Esophagus squamous epithelium (tissue), 5 donors: ENCODE measurements at places on chromosomes 7 and 10.

DNA sequence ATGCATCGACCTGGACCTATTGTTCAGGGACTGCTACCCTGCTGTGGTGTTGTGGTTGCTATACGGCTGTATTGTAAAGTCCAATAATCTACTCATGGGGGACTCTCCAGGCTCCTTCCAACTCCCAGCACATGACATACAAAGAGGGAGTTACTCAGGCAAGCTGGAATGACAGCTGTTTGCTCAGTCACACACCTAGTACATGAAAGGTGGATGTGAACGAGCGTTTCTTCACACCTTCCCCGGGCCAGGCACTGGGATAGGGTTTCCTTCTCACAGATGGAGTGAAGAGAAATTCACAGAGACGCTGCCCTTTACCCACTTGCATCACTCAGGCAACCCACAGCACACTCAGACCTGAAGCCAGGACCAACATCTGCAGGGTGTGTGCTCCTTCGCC is 215.7 kb downstream of the TNS3 start:
- DNase-seq: no peak

DNA sequence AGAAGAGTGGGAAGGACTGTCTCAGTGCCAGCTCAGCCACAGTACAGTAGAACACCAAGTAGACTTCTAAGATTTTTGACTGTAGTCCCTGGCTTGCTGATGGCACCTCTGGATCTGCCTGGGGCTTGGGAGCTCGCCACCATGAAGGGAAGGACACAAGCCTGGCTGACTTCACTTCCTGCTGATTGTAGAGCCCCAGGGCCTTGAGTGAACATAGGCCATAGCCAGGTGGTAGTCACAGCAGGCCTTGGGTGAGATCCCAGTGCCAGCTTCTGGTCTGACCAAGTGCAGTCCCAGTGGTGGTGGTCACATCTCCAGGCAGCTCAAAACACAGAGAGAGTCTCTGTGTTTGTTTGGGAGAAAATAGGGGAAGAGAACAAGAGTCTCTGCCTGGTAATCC is 57.6 kb upstream of the HBP1 start:
- DNase-seq: no peak

DNA sequence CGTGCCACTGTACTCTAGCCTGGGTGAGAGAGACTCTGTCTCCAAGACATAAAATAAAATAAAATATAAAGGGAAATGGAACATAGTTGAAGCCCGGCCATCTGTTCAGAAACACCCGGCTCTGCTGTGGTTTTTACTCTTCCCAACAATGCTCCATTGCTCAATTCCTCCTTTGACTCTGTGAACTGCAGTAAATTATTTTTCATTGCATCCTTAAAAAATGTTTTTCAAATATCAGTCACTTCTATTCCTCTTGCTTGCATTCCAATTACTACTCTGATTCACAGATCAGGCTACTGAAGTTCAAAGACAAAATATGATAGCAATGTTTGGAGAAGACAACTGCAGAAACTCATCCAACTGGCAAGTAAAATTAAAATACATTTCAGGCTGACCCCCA is 983.0 kb downstream of the SORCS1 start:
- DNase-seq: no peak

GRCh38 chr7:22487978-22488642 is 11.9 kb downstream of the STEAP1B start:
- DNase-seq: no peak

- no peak for DNase-seq
These were observed 771 bp downstream of the PHYHIPL start for GRCh38 chr10:59177031-59177797.

DNA sequence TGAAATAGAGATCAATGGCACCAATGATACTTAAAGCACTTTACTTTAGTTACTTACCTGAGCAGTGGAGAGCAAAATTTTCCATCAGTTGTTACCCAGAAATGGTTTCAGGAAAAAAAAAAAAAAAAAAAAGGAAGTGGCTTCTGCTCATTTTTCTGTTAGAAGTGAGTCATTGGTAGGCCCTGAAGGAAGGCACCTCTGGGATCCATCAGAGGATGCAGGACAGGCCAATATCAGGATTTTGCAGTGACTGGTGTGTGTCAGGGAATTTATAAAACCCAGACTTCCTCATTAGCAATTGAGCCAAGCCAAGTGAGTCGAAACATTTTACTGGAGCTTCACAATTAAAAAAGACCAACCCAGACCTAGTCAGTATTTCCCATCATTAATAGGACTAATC is 2.3 kb upstream of the SMIM30 start:
- no peak for DNase-seq

GRCh38 chr7:5420067-5420880 is 3.4 kb downstream of the TNRC18 start:
- DNase-seq: no peak

GRCh38 chr10:70324339-70324861 is 40.6 kb upstream of the NPFFR1 start:
- DNase-seq: no peak

DNA sequence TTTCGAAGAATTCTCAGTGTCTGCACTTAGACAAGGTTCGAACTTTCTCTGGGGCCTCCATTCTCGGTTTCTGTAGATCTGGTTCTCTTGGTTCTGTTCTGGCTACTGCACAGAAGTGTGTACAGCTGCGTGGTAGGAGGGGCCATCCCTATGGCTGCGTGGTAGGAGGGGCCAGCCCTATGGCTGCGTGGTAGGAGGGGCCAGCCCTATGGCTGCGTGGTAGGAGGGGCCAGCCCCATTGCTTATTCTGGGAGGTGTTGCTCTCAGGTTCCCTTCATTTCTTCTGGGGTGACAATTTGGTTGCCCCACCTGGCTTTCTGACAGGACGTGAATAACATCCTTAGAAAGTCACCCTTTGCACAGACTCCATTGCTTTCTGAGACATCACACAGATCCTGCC is 65.2 kb upstream of the CHST15 start:
- no peak for DNase-seq

DNA sequence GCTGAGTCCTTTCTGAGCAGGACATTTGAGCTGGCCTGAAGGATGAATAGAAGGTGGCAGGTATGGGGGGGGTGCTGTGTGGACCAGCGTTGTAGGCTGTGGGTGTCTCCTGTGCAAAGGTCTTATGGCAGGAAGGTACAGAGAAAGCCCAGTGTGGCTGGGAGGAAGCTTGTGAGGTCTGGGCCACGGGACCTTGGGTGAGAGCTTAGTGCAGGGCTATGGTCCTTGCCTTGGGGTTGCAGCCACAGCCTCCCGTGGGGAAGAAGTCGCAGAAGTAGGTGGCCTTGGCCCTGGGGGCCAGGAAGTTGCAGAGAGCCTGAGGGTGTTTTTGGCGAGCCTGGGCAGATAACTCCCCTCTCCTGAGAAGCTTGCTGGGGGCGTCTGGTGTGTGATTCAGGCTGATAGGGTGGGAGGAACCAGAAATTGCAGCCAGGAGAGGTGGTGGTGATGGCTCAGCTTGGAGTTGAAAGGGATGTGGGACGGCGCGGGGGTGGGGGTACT is 172.0 kb upstream of the TNRC18 start:
- DNase-seq: no peak

DNA sequence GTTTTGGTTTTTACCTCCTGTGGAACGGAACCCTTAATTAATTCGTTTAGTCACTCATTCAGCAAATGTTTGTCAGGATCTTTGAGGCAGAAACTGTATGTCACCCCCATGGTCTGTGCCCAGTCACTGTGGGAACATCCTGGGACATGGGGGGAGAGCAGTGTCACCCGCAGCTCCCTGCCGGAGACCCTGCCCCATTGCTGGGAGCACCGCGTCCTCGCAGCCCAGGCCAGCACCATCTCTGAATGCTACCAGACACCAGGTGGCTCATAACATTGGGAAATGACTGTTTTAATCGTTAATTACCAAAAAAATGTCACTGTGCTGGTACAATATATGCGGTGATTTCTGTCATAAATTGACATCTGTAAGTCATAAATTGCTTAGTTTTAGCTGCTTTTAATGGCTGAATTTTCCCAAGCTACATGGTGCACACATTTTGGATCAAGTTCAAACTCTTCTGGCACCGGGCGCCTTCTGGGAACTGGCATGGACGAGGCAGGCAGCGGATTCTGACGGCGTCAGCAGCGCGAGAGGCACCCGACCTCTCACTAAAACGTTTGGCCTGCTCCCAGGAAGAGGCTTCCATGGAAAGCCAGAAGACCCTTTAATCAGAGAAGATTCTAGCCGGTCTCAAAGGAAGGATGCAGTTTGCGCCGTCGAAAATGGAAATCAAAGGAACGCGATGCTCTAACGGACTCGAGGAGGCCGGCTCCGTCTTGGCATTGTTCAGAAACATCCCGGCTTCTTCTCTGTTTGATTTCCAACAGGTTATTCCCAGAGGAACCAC is 184.2 kb downstream of the ADARB2 start:
- no peak for DNase-seq

GRCh38 chr7:47150497-47151260 is 431.2 kb downstream of the TNS3 start:
- no peak for DNase-seq

DNA sequence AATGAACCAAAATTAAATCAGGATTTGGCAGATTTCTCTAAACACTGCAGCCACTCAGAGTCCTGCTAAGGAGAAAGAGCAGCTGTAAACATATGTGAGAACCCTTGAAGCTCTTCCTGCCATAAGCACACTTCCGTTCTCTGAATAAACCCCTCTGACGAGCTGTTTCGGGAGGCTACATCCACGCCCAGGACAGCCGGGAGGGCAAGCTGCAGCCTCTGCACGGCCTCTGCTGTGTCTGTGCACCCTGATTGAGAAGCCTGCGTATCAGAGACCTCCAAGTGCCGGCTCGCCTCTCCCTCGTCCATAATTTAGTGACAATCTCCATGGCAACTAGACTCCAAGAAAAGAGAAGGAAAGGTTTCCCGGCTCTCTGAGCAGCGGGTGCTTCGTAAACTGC is 114.4 kb downstream of the PTPRN2 start:
- DNase-seq: no peak

DNA sequence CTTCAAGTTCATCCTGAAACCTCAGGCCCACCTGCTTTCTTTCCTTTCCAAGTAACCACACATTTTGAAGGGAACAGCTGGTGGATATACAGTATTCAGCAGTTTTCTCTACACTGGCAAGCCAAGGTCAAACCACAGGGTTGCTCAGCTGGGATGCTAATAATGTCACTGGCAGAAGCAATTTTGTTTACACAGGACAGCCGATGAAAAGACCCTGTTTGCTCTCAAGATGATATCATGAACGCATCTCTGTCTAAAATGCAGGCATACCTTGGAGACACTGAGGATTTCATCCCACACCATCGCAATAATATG is 186.2 kb downstream of the USP6NL start:
- DNase-seq: no peak

- DNase-seq: no peak
These were observed 74.5 kb downstream of the OAT start for GRCh38 chr10:124344266-124344590.

GRCh38 chr7:50265968-50266634 is 38.4 kb upstream of the IKZF1 start:
- DNase-seq: no peak

GRCh38 chr7:13627455-13627854 is 362.0 kb downstream of the ETV1 start:
- DNase-seq: no peak

GRCh38 chr7:43721193-43721806 is 8.0 kb downstream of the COA1 start:
- DNase-seq: no peak

GRCh38 chr10:89373916-89374711 is 3.7 kb upstream of the IFIT1B start:
- DNase-seq: peak; percentile 22

GRCh38 chr10:87603769-87604168 is 55.9 kb upstream of the PAPSS2 start:
- no peak for DNase-seq

DNA sequence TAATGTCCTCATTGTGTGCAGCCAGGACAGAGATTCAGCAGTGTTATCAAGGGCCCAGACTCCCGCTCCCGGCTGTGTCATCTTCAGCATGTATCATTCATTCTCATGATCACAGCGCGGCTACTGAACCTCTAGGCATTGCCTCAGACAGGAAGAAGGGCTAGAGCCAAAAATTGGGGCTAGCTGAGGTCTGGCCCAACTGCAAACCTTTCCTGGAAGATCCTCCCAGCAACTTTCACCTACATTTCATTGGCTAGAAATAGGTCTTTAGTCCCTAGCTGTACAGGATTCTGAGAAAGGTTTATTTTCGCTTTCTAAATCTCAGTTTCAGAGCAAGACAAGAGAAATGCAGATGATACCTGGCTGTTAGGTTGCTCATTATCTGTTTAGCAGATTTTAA is 81.9 kb downstream of the CREM start:
- DNase-seq: no peak

DNA sequence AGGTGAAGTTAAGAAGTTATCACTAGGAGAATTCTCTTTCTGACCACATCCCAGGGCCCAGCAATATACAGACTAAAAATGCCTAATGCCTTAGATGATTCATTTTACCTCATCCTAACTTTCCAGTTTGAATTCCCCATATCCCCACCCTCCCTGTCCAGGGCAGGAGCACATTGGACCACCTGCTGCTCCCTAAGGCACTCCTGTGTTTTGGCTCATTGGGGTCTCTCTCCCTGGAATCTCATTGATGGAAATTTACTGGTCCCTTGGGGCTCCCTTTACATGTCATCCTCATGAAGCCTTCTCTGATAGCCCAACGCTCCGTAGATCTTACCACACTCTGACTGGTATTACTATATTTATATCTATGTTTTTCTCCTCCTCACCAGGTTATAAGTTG is 2.7 kb downstream of the IL2RA start:
- DNase-seq: no peak

GRCh38 chr10:113555245-113555644 is 2.4 kb downstream of the HABP2 start:
- no peak for DNase-seq

DNA sequence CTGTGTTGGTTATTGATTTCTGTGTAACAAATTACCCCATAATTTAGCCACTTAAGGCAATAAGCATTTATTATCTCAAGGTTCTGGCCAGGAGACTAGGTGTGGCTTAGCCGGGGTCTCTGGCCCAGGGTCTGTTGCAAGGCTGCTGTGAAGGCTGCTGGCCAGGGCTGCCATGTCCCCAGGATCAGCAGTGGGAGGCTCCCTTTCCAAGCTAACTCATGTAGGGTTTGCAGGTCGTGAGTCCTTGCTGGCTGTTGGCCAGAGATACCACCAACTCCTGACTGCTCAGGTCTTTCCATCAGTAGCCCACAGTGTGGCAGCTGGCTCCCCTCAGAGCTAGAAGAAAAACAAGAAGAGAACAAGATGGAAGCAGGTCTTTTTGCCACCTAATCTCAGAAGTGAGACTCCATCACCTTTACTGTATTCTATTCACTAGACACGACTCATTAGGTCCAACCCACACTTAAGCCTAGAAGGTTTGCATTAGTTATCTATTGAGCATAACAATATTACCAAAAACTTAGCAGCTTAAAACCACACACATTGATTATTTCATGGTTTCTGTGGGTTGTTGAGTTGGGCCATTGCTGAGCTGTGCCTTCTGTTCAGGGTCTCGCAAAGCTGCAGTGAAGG is 185.6 kb downstream of the PFKFB3 start:
- DNase-seq: no peak

- no peak for DNase-seq
These were observed 61.3 kb downstream of the AKR1D1 start for GRCh38 chr7:138137423-138138171.

- no peak for DNase-seq
These were observed 326.2 kb upstream of the POT1 start for GRCh38 chr7:125255810-125256209.

- no peak for DNase-seq
These were observed 1.2 kb downstream of the NACAD start for GRCh38 chr7:45087301-45088145.

GRCh38 chr10:121952226-121952625 is 22.8 kb downstream of the NSMCE4A start:
- no peak for DNase-seq

- DNase-seq: no peak
These were observed 125.9 kb upstream of the HPS1 start for GRCh38 chr10:98572594-98572993.
